ENCODE measurements at places on chromosomes 2 and 18.

- DNase-seq = no peak
Observed at GRCh38 chr2:136191041-136191440, 73.1 kb upstream of the CXCR4 start.

GRCh38 chr2:160252278-160252887 lies 52.3 kb upstream of the ITGB6 start:
- no peak for DNase-seq

DNA sequence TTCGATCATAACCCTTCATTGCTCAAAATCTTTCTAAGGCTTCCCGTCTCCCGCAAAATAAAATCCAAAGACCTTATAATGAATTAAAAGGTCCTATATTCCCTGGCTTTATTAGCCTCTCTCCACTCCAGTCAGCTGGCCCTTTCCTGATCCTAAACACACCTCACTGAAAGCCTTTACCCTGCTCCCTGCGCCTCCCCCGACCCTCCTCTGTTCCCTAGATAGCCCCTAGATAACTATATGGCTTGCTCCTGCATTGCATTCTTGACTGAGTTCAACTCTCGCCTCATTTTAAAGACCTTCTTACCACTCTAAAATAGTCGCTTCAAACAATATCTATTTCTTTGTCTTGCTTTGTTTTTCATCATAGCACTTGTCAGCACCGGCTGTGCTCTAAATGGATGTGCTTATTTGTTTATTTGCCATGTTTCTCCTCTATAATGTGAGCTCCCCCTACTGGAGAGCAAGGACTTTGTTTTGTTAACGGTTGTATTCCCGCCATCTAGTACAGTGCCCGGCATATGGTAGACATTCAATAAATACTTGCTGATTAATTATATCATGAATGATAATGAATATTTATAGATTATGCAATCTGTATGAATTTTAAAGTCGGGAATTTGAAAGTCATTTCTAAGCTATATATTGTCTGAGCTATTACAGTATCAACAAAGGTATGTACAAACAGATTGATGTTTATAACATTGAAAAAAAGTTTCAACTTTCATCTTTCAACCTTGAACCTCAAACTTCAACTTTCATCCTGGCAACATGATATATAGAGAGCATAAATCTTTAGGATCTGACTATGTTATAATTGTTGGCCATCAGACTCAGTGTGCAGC lies 32.4 kb upstream of the VIT start:
- peak; percentile 78 for DNase-seq

DNA sequence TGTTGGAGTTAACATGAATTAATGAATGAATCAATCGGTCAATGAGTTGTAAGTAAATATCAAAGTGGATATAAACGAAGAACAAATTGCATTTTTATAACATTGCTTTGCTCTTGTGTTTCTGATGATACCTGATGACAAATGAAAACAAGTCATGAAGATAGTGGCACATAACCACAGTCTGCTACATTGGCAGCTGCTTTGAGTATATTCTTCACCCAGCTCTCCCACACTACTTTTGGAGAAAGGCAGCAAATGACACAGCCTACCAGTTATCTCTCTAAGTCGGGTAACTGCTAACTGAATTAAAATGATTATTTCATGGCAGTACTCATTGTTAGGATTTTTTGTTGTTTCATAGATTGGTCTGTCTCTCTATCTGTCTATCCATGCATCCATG lies 76.8 kb downstream of the COL5A2 start:
- no peak for DNase-seq

DNA sequence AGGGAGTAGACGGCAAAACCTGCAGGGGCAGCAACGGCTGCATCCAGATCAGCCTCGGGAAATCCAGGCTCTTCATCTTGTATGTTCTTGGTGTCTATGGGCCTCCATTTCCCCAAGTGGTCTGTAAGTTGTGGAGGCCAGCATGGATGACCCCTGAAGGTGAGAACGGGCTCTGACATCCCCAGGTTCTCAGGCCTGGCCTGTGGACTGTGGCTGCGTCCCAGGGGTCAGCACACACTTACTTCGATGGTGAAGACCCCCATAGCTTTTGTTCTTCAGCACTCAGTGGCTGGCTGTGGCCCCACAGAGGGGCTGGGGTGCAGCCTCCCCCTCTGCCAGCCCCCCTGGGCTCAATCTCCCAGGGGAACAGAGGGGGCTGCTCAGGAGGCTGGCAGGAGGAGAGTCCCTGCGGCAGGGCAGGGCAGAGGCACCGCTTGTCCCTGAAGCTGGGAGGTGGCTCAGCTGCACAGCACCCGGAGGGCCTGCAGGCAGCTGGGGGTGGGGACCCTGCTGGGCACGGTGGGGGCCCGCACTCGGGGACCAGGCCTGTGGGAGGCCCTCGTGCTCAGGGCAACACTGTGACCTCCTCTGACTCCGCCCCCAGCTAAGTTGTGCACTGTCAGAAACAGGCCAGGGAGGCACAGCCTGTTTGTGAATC lies 3.8 kb downstream of the SLC66A3 start:
- DNase-seq = no peak

DNA sequence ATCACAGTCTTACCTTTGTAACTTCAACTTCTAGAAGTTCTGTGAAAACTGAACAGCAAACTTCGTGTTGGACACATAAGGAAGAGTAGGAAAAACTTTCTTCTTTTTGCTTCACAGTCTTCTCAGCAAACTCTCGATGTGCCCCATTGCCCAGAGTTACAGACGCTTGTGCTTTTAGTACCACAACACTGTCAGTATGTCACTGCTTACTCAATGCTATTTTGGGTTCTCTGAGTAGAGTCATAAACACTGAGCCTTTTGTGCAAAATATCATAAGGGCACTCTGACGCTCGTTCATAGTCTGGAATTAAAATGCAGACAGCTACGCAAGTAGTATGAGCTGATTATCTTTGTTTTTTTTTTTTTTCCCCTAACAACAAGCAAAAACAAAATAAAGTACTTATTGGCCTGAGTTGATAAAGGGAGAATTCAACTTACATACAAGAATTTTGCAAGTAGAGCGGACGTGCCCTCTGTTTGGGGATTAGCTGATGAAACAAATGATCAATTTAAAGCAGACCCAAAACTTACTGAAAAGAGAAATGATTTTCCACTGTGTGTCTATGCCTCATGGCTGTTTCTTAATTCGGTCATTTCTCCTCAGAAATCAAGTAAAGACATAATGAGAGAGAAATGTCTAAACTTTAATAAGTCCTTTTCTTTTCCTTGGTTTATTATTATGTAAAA lies at the start of gene CDH19:
TSS of gene CDH19 (minus strand) at position 150 of the 687 bp plus-strand sequence. CDS start 31,886 bp downstream, outside the sequence.
- no peak for DNase-seq

DNA sequence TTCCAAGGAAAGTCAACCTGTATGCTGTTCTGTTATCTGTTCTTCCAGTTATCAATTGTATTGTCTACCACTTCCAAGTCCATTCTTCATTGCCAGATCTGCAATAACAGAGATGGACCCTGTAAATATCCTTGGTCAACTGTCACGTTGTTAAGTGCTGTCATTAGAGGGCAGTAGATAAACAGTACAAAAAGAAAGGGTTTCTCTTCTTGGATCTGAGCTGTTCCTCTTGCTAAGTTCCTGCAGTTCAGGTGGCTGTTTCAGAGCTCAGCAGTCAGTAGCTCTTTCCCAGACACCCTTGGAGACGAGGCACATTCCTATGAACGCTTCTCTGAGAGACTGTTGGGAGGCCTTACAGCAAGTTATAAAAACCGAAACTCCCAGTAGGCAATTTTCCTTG lies 957.1 kb upstream of the CHAC2 start:
- DNase-seq = peak; percentile 28

DNA sequence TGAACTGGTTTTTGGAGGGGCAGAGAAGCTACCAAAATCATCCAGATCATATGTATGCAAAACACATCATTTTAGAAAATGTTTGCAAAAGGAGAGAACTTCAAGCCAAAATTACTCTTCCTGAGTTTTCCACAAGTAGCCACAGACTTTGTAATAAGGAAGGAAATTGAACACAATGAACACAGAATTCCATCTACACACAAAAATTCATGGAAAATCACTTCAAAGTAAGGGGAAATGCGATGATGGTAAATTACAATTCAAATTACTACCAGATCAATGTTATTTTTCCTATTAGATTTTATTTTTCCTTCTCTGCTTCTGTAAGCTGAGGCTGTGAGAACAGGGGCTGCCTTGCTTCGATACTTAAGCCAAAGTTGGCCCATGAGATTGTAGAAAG lies 172.1 kb upstream of the ARL4C start:
- DNase-seq = no peak

DNA sequence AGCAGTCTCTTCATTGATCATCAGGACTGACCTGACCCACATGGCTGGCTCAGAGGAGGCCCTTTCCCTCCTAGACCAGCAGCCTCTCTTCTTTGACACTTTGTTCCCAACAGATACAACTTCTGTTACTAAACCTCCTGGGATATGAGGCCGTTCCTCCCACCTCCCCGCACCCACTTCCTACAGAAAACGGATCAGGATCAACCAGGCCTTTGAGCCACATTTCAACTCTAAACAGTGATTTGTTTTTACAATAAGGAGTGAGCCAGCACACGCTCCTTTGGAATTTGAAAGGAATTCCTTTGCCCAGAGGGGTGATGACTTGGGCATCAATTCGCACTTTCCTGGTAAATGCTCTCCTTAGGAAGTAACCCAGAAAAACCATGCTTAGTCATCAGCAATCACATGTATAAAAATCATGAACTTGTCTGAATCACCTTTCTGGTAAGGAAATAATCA lies 180.4 kb downstream of the FAM124B start:
- DNase-seq = peak; percentile 94
